ENCODE measurements at places on chromosomes 3 and 15. TPM values are rescaled to one million over a fixed set of nuclear protein-coding genes. Genes with fewer than 3 reads are reported as not detected.

DNA sequence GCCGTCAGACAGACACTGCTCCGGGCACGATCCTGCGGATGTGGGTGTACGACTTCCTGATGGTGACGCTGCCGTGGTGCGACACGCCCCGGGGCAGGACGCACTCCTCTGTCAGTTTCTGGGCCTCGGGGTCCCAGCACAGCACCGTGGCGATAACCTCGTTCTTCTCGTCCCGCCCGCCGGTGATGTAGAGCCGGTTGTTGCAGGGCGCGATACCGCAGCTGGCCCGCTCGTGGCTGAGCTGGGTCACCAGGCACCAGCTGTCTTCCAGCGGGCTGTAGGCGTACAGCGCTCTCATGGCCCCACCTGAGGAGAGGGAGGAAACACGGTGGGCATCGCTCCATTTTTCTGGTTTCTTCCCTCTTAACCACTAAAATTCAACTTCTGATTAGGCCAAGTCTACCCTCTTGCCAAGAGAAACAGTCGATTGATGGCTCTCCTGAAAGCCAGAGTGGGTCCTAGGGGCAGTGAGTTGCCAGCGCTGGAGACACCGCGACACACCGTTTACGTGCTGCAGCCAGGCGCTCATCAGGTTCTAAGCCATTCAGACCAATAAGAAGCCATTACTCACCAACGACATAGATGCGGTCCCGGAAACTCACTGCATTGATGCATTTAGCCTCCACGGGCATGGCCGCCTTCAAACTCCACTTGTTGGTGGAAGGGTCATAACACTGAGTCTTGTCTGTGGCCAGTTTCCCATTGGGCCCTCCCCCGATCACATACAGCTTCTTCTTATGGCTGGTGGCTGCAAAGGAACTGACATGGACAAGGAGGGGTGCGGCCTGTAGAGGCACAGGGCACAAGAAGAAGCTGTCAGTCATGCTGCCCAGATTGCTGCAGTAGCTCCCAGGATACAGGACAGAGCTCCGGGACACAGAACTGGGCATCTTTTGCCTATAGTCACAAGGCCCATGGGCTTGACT is 63.3 kb downstream of the KLHL6 start:
- no peak for DNase-seq

DNA sequence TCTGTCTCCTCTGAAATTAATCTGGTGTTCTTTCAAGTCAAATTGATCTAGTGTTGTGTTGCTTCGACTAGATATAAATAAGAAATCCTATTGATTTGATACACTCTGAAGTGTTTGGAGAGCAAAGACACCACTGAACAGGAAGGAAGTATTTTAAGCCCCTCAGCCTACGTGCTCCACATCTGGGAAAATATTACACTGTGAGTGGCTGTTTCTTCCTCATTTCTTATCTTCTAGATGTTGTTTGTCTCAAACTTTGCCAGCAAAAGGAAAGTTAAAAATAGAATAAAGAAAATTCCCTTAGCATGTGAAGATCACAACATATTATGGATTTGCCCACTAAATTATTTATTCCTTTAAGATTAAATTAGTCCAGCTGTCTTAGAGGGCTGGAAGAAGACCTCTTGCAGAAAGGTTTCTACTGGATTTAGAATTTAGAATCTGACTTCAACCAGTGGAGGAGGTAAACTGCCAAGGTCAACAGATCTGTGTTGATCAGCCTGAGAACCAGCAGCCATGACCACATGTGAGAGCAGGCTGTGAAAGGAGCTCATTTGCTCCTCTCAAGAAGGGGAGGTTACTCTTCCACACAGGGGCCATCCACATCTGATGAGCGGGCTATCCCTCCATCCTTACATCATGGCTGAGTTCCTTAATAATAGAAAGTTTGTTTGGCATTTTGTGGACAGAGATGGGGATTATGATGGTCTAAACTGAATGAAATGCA is 46.3 kb upstream of the ACKR4 start:
- DNase-seq = no peak

GRCh38 chr15:33508703-33509102 is 197.9 kb downstream of the RYR3 start:
- no peak for DNase-seq

- DNase-seq = no peak
Observed at GRCh38 chr3:58191361-58191991, 19.3 kb downstream of the DNASE1L3 start.

GRCh38 chr15:90571063-90571541 is 41.4 kb downstream of the CRTC3 start:
- no peak for DNase-seq

DNA sequence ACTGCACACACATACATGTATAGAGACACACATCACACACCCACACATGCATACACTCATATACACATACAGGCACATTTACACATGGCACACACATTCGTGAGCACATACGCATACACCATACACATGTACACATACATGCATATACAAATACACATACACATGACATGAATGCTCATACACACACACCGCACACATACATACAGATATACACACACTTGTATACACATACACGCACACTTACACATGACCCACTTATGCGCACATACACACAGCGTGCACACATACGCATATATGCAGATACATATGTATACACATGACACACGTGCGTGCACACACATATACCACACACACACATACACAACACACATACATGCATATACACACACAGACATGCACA is 162.7 kb downstream of the LRRK1 start:
- no peak for DNase-seq

- DNase-seq = no peak
Observed at GRCh38 chr15:67019884-67020520, 45.4 kb upstream of the SMAD3 start.

DNA sequence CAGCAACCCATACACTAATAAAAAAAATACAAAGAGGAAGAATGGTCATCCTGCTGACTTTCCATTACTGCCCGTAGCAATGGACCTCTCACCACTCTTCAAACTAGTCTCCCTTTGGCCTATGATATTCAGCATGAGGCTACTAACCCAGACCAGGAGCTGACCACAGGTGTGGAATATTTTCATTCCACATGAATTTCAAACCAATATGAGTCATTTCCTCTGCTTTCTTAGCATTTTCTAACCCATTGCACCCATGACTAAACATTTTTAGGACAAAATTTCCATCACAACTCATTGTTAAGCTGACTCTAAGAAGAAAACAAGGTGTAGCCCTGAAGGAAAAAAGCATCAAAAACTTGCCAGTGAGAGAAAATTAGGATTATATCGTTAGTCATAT is 34.0 kb upstream of the ZPLD1 start:
- no peak for DNase-seq

- DNase-seq = no peak
Observed at GRCh38 chr3:162130582-162130981, 634.0 kb downstream of the OTOL1 start.

GRCh38 chr3:138670407-138670806 is 61.8 kb downstream of the FAIM start:
- DNase-seq = no peak

GRCh38 chr15:72774696-72775383 is 8.7 kb downstream of the ADPGK start:
- no peak for DNase-seq

DNA sequence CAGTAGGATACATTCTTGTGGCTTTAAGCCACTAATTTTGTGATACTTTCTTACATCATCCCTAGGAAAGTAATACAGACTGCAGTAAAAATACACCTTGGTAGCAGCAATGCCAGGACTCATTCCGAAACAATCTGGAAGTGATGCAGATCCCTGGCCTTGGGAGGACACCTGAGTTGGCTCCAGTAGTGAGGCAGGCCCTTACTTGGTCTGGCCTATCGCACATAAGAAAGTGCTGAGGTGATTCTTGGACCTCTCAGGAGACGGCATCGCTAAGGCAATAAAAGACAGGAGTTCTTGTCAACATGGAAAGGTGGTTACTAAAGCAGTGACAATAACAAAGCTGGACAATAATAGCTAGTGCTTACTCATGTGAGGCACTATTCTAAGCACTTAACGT is 126.5 kb downstream of the SUCNR1 start:
- no peak for DNase-seq

GRCh38 chr3:12321015-12321414 is 32.1 kb downstream of the PPARG start:
- no peak for DNase-seq

DNA sequence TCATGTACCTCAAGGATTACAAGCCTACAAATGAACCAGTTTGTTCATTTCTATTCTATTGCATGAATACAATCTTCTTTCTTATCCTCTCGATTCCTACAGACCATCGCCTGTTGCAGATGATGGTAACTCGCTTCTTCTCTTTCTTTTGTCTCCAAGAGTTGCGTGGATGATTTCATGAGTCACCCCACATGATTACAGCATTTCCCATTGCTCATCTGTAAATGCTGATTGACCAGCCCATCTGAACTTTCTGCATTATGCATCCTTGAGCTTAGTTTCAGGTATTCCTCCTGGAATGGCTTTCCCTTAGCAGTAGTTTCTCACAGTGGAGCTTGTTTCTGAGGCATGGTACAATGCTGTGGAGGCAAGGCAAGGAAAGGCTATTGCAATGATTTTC is 109.6 kb upstream of the TOPAZ1 start:
- no peak for DNase-seq

GRCh38 chr3:43032646-43033628 is 53.8 kb downstream of the GASK1A start:
- DNase-seq = no peak

GRCh38 chr3:67578416-67578815 is 76.0 kb downstream of the SUCLG2 start:
- no peak for DNase-seq

DNA sequence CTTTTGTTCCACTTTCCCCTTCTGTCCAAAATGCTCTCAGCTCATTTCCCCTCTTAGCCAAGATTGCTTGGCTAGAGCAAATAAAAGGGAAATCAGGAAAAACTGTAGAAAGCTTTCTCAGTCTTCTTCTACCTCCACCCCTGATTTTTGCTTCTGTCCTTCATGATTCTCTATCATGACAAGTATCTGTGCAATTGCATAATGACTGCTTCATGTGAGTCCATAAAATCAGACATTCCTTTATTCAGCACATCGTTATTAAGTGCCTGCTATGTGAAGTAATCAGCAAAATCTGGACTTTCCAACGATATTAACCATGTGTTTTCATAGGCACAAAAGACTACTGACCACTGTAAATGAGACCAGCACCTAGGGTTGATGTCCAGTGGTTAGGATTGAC is 321.5 kb upstream of the CBLB start:
- no peak for DNase-seq

GRCh38 chr15:95492388-95493070 is 838.0 kb upstream of the NR2F2 start:
- no peak for DNase-seq

DNA sequence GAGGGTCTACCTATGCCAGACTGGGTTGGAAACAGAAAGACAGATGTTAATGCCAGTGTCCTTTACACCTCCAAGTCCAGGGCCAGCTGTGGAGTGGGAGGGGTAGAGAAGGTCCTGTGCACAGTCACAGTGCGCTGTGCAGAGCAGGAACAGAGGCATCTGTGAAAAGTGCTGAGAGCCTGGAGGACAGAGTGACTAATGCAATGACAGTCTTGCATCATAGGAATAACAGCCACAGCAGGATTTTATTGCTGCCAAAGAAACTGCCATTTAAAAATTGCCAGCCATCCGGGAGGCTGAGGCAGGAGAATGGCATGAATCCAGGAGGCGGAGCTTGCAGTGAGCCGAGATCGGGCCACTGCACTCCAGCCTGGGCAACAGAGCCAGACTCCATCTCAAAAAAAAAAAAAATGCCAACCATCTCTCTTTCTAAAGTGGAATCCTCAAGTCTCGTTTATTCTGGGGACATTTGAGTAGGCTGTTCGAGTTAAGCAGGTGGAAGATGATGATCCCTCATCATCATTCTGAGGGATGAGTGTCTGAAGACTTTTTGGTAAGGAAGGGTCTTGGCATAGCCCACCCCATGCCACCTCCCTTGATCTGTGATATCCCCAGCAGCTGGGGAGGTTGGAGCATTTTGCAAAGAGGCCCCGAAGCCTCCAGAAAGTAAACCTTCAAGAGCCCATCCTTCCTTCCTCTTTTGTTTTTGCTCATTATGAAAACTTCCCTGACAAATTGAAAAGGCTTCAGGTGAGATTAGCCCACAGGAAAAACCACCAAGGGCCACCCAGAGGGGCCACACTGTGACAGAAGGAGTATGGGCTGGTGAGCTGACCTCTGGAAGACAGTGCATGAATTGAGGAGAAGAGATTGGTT is 7.7 kb downstream of the CCR2 start:
- DNase-seq = no peak

- DNase-seq = no peak
Observed at GRCh38 chr3:130835483-130835882, 58.4 kb upstream of the ATP2C1 start.

DNA sequence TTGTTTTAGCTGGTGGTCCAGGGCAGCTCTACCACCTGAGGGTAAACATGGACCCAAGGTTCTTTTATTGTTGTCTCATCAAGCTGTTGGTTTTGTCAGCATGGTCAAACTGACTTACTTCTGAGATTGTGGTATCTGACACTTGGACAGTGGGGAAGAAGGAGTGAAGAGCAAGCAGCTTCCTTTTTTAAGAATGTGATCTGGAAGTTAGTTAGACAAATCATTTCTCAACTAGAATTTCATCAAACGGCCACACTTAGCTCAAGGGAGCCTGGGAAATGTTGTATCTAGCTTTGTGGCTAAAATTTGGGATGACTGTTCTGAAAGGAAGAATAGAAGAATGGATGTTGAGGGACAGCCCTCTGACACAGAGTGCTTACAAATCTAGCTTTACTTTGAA is 215.2 kb downstream of the ZNF621 start:
- no peak for DNase-seq

DNA sequence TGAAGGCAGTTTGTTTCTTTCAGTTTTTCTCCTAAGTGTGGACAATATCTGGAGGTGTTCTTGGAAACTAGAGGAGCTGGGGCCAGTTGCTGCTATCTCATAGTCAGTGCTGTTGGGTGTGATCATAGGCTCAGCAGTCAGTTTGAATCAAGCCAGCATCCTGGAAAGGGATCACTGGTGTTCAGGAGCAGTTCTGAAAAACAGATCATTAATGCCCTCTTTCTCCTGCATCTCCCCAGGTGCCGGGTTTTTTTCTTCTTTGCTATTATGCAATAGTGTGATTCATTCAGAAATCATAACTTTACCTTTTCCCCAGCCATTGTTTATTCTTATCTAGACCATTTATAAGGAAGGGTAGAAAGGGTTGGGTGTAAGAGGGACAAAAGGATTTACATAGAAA is 24.0 kb downstream of the LNP1 start:
- DNase-seq = no peak

DNA sequence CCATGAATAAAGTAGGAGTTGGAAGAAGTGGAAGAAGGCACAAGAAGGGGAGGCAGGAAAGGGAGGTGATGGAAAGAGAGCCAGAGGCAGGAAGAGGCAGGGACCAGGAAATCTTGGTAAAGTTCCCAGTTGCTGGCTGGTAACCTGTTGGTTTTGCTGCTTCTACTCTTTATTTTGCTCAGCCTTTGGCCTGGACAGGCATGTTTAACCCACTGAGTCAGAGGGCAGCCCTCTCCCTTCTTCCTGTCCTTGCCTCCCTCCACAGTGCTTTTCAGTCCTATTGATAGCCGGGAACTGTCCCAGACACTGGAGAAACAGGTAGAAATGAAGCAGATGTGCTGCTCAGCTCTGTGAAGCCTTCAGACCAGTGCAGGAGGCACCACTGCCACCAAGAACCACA is 43.4 kb upstream of the APEH start:
- no peak for DNase-seq

The ALDH1A2 gene
- 0.53 TPM for total RNA-seq

The GOLGA8O gene
- total RNA-seq = not detected

The PAQR5 gene
- total RNA-seq = 0.14 TPM

The ARRDC4 gene
- total RNA-seq = 2.2 TPM

The CCDC54 gene
- total RNA-seq = not detected

The PLCL2 gene
- total RNA-seq = 14.2 TPM

The LEKR1 gene
- 0.30 TPM for total RNA-seq

The MUSTN1 gene
- 0.58 TPM for total RNA-seq

The RHCG gene
- total RNA-seq = not detected

The TLE3 gene
- 115 TPM for total RNA-seq
